Activated naive CD4-positive, alpha-beta T cell treated with Interleukin-2 at 50 U/mL for 16 hours (primary cell): ENCODE measurements at places on chromosomes 6 and 20.

DNA sequence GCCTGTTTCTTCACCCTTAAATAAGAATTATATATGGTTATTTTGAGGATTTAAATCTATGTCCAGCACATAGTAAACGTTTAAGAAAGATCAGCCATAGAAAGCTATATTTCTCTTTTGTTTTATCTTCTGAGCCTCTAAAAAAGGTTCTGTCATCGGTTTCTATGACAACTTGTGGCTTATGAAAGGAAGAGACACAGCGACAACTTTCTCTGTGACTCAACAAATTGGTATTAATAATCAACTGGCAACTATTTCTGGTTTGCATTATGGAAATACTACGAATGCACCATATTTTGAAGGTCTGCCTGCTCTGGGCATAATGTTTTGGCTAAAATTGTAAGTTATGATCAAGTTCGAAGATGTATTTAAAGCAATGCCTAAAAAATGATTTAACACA is 751.0 kb downstream of the CD109 start:
- no peak for DNase-seq

GRCh38 chr20:44891826-44892225 is 6.3 kb downstream of the YWHAB start:
- DNase-seq = no peak

DNA sequence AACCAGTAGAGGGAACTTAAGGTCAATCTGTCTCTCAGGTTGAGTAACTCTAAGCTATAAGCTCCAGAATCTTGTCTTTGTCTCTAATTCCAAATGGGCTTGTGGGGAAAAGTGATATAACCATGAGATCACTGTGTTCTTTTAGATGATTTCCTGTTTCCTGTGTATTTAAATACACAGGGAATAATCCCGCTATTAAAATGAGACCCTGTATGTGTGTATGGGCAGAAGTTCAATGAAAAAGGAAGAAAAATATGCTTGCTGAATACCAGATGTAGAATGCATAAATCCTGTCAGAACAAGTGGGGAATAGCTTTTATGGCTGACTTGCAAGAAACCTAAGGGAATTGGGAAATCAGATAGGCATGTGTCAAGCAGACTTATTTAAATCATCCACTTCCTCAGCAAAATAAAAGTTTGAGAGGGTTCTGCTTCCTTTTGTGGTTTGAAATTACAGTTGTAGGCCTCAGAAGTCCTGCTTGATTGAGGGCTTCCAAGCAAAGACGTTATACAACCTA is 164.7 kb upstream of the PDE7B start:
- no peak for DNase-seq

DNA sequence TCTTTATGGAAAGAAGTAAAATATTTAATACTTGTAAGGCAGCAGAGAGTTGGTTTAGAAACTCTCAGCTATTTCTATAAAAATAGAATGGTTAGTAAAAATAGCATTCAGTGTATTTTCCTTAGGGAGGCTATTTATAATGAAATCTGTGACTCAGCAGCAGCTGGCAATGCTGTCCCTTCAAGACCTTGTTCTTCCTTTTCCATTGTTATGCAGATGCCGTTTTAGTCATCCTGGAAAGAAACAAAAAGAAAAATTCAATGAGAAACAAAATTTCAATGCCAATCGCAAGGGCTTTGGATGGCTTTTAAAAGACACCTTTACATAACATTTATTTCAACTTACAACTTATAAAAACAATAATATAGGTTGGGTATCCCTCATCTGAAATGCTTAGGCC is 17.5 kb downstream of the MPC1 start:
- no peak for DNase-seq

DNA sequence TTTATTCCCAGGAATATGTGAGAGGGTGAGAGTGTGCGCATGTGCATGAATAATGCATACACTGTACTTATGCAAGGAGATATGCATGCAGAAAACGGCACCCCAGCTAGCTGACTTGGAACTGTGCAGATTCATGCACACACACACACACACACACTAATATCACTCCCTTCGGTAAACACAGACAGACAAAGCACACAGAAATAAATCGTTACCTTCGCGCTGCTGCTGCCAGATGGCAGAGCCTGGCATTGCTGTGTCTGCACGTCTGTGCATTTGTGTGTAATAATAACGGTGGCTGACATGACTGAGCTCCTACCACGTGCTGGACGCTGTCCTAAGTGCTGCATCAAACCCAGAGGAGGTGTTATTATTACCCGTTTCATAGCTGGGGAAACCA is 36.8 kb downstream of the PREX1 start:
- no peak for DNase-seq

GRCh38 chr20:54199721-54200176 is 8.1 kb upstream of the PFDN4 start:
- DNase-seq = peak; percentile 72

- DNase-seq = no peak
Measured at GRCh38 chr6:39214846-39215639, 14.2 kb downstream of the KCNK5 start.

DNA sequence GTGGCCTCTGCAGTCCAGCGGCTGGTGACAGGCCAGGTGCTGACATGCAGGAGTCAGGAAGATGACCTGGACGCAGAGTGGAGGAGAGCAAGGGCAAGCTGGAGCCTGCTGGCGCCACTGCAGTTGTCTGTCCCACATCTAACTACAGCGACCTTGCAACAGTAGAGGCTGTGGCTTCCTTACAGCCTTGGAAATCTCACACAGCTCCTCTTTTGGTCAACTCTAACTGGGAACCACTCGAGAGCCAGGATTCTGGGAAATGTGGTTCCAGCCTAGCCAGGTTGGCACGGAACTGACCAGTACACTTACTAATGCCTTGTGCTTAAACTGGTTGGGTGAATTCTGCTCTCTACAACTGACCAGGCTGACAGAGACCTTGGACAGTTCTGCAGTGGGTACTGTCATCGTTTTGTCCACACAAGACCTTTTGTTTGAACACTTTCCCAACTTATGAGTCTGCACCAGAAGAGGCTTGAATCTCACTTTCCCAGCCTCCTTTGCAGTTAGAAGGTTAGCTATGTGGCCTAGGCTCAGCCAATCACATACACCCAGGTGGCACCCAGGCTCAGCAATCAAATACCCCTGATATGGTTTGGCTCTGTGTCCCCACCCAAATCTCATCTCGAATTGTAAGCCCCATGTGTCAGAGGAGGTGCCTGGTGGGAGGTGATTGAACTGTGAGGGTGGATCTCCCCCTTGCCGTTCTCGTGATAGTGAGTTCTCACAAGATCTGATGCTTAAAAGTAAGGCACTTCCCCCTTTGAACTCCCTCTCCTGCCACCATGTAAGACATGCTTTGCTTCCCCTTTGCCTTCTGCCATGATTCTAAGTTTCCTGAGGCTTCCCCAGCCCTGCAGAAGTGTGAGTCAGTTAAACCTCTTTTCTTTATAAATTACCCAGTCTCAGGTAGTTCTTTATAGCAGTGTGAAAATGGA is 153.5 kb downstream of the ZMYND8 start:
- no peak for DNase-seq

DNA sequence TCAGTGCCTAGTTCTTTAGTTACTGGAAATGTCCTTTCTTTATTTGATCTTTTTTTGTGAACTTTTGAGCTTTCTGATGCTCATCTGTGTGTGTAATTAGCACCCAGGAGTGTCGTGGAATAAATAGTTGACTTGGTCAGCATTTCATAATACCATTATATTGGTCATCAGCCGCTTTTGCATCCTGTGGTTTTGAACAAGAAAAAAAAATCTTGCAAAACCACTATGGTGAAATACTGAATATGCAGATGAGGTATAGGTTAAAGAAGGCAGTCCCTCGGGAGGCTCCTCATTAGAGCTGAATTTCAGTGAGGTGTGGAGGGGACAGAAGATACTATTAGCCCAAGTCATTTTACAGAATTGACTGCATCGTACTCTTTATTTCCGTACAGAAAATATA is 90.1 kb downstream of the FOXO3 start:
- no peak for DNase-seq

GRCh38 chr20:33284284-33284683 is 1.3 kb downstream of the BPIFB1 start:
- no peak for DNase-seq

DNA sequence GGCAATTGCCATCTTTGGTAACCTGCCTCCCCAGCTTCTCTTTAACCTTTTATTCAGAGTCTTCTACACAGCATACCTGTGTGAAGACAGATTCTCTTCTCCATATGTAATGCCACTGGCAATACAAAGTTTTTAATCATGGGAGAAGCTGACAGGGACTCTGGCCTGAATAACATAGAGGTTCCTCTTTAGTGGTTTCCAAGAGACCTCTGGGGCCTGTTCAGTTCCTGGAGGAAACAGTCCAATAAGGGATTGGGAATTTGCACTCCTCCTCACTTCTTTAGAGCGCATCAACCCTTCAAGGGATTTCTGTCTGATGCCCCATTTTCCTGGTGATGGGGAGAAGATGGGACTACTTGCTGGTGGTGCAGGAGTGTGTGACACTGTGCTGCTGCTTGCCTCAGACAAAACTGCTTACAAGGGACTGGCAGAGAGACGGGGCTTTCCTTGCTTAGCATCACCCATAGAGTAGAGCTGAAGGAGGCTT is 1.4 kb downstream of the RIMS1 start:
- no peak for DNase-seq

GRCh38 chr6:104201557-104201956 is 658.2 kb downstream of the HACE1 start:
- DNase-seq = no peak

DNA sequence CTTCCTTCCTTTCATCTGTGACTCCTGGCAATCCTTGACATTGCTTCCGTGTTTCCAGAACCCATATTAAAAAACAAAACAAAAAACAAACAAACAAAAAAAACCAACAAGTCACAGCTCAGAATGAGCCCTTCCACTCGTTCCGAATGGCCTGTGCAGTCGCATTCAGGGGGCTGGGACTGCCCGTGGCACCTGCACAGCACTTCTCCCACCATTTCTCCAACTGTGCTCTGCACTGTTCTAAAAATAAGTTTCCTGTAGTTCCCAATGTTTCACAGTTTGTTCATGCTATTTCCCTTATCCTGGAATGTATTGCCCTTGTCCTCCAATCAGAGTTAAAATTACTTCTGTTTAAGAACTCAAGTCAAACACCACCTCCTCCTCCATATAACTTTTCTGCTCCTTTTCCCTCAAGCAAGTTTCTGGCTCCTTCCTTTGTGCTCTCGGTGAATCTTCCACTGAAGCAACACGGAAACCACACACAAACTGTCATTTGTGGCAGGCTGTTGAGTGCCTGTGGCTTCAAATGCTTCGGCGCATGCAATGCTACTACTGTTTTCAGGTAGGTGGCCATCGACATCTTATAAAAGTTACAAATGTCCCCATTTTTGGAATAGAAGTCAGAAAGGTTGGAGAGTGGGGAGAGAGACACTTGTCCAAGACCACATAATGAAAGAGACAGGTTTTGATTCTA is 57.7 kb downstream of the PDE10A start:
- no peak for DNase-seq

DNA sequence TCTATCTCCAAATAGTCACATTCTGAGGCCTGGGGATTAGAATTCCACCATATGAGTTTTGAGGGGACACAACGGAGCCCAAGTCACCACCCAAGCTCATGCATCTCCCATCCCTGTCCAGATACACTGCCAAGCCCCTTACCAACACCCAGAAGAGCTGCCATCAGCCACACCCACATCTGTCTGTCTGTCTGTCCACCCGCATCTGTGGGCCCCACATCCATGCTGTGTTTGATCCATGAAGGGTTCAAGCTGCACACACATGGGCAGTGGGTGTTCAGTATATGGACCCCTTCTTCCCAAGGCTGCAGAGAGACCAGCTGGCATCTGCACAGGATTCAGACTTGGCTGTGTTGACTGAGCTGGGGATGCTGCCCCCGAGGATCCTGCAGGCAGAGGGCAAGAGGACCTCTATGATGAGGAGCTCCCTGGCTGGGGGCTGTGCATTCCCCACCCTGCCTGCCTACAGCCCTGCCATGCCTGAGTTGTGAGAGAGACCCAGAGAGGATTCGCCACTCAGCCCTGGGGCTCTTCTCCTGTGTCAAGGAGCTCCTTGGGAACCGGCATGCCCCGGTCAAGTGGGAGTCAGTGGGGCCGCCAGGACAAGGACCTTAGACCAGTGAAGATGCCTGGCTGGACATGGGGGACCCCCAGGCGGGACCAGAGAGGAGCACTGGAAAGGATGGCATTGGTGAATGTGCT is 206.4 kb downstream of the SYNDIG1 start:
- no peak for DNase-seq

DNA sequence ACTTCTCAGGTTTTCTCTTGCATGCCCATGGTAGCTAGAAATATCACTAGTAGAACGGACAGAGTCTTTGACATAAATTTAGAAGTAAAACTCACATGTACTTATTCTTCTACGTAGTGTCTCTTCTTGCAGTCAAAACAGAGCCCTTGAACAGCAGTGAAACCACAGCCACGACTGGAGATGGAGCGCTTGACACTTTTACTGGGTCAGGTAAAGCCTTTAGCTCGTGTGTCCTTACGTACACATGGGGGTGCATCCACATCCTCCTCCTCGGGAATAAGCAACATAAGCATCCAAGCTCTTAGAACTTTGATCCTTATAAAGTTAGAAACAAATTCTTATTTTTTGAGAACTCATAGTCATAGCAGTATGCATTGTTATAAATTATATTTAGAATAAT is 215.3 kb downstream of the EYA4 start:
- no peak for DNase-seq

DNA sequence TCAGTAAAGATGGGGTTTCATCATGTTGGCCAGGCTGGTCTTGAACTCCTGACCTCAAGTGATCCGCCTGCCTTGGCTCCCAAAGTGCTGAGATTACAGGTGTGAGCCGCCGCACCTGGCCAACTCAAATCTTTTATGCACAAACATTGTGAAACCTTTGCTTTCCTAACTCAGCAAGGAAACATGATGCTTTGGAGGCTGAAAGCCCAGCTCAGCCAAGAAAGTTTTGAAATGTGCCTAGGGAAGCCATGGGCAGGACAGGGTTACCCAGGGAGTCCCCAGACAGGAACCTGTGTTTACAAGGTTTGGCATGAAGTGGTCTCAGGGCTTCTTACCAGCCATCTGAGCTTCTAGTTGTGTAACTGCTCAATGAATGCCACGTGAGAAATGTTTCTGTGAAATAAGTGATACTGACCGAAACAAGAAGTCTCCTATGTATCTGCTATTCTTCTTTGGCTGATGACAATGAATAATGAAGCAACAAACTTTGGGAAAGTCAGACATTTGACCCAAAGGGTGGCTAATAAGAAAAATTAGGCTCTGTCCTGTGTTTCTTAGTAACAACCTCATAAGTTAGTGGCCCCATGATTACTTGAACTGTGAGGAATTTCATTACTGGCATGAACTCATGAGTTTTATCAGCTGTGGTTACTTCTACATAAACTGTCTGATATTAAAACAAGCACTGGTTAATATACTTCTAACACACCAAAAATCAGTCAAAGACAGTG is 163.5 kb downstream of the KIF6 start:
- no peak for DNase-seq
